ENCODE measurements at places on chromosomes 13 and 19. TPM values are rescaled to one million over a fixed set of nuclear protein-coding genes. Genes with fewer than 3 reads are reported as not detected.

Gene PLPP2
- 1.2 TPM for total RNA-seq

Gene EDDM13
- total RNA-seq = not detected

Gene SIGLEC8
- 1.2 TPM for total RNA-seq

Gene SLC25A41
- total RNA-seq = 0.98 TPM

Gene BTBD2
- total RNA-seq = 56.5 TPM

Gene A1BG
- total RNA-seq = 1.5 TPM

Gene MIA
- total RNA-seq = 0.74 TPM

Gene OVOL3
- total RNA-seq = not detected

Gene ZNF66
- 18.2 TPM for total RNA-seq

Gene ELSPBP1
- not detected for total RNA-seq

Gene MCEMP1
- not detected for total RNA-seq

Gene CYP2S1
- under 0.01 TPM for total RNA-seq

Gene LGALS7
- total RNA-seq = 0.74 TPM

Gene ERFL
- not detected for total RNA-seq

Gene OR7C1
- not detected for total RNA-seq

Gene HPN
- total RNA-seq = not detected

Gene PGLYRP1
- total RNA-seq = not detected

Gene UQCRFS1
- total RNA-seq = 22.1 TPM

Gene EEF2
- total RNA-seq = 1,871 TPM

Gene GPR180
- 7.6 TPM for total RNA-seq

Gene ZNF471
- total RNA-seq = 17.0 TPM

Gene ZNF547
- total RNA-seq = 7.9 TPM

Gene CGB2
- total RNA-seq = not detected

Gene PLVAP
- total RNA-seq = 0.74 TPM

Gene ATP4B
- not detected for total RNA-seq

Gene OSCAR
- total RNA-seq = not detected

Gene PRRG2
- total RNA-seq = 0.25 TPM

Gene KLF2
- total RNA-seq = 3.0 TPM

Gene TSHZ3
- 25.6 TPM for total RNA-seq

Gene C19orf81
- not detected for total RNA-seq

Gene CGB8
- total RNA-seq = not detected

Gene PSG4
- not detected for total RNA-seq

Gene SERPINE3
- under 0.01 TPM for total RNA-seq

Gene AKAP8
- total RNA-seq = 10.8 TPM

Gene ZNF558
- 36.4 TPM for total RNA-seq

Gene KANK2
- total RNA-seq = 9.3 TPM

Gene C13orf46
- total RNA-seq = 0.25 TPM

Gene FAAP24
- total RNA-seq = 1.5 TPM

Gene AP3D1
- total RNA-seq = 61.5 TPM

Gene DMRTC2
- not detected for total RNA-seq

Gene KLK12
- total RNA-seq = not detected

Gene LILRA1
- total RNA-seq = 0.25 TPM

Gene GPC6
- 14.3 TPM for total RNA-seq
